ENCODE measurements at places on chromosomes 7 and 10.

DNA sequence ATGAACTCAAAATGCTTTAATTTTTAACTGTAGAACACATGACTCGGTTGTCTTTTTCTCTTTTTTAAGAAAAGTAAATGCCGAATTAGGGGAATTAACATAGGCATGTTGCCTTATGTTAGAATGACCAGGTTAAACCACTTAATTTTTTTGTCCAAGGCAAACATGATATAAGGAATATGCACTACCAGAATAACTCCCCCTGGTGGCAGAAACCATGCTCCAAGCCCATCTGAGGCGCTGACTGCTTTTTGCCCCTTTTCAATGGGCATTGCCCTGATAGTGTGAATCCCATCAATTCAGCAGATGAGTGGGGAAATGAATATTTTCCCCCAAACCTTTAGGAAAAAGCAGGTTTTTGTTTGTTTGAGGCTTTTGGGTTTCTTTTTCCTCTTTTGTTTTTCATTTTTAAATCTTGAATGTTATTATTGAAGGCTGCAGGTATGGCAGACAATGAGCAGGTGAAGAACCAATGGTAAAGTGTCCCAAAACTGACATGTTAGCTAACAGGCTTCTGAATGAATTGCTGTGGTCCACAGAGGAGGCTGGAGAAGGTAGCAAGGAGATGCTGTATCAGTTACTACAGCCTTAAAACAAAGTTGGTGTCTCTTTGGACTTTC, 284.3 kb downstream of the SORCS3 start:
- DNase-seq: no peak

DNA sequence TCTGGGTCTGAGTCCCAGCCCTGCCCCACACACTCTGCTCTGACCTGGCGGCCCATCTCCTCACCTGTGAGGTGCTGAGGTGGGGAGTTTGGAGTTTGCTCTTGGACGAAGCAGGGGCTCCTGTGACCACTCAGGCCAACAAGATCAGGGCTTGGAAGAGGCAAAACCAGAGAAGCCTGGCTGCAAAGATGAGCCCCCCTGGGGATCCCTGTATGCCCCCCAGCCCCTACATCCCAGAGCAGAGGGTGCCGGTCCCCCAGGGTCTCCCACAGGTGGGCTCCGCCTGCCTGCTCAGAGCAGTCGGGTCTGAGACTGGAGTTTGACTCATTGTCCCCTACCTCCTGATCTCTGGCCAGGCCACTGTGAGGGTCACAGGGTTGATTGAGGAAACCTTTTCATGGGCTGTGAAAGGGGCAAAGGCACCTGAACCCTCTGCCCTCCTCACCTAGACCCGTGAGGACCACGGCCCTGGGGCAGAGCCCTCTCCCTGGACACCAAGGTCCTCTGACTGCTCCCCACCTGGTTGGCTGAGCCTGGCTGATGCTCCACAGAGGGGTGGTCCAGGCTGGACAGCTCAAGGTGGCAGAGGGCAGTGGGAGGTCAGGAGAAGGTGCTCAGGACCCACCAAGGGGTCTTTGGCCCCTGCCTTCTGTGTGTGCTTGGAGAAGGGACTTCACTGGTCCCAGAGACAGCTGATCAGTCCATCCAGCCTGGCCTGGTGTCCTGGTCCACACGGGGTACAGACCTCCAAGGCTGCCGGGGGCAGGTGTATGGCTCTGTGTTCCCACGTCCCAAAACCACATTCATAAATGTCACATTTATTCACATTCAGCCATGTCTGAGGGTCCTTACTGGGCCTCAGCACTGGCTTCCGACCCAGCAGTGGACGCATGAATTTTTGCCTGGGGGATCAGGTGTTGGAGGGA, 9.1 kb upstream of the SCART1 start:
- DNase-seq: no peak

DNA sequence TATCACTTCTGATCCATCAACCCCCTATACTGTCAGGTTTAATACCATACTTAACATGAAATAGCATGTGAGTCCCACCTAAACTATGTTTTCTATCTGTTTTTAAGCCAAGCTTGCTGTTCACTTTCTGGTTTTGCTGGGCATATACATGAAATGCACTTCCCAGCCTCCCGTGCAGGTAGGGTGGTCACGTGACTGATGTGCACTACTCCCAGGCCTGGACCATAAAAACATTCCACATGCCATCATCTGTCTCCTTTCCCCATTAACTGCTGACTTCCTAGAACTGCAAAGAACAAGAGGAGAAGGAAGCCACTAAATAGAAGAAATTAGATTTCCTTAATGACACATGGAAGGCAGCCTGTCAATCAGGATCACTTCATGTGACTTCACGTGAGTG, 40.1 kb upstream of the CALD1 start:
- no peak for DNase-seq

DNA sequence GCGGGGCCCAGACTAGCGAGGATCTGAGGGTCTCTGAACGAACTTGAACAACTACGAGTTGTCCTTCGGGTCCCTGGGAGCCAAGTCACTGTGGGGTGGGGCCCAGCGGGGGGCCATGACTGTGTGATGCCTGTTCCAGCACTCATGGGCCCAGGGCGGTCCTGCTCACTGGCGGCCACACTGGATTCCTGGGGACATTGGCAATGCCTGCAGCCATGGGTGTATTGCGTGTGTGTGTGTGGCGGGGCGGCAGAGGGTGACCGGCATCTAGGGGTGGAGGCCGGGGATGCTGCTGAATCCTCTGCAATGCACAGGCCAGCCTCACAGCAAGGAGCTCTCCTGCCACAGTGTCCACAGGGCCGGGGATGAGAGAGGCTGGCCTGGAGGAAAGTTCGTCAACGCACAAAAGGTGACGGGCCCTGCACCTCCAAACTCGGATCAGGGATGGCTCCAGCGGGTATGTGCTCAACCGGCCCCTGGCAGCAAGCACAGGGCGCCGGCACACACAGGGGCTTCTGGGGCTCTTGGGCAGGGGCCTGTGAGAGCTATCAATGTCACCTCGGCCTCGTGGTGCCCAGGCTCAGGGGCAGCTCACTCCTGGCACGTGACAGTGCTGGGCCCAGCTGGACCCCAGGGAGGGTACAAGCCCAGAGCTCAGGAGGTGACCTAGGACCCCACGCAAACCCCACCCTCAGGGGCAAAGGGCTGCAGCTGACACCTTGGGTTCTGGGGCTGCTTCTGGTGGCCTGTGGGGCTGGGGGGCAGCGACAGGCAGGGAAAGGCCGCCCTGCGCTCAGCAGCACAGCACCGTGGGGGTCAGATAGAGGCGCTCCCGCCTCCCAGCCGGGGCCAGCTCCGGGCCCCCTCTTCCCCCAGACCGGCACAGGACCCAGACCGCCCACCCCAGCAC, 27.9 kb downstream of the PAPOLB start:
- DNase-seq: no peak

- DNase-seq: no peak
Observed at GRCh38 chr7:79341902-79342301, 111.6 kb downstream of the MAGI2 start.

DNA sequence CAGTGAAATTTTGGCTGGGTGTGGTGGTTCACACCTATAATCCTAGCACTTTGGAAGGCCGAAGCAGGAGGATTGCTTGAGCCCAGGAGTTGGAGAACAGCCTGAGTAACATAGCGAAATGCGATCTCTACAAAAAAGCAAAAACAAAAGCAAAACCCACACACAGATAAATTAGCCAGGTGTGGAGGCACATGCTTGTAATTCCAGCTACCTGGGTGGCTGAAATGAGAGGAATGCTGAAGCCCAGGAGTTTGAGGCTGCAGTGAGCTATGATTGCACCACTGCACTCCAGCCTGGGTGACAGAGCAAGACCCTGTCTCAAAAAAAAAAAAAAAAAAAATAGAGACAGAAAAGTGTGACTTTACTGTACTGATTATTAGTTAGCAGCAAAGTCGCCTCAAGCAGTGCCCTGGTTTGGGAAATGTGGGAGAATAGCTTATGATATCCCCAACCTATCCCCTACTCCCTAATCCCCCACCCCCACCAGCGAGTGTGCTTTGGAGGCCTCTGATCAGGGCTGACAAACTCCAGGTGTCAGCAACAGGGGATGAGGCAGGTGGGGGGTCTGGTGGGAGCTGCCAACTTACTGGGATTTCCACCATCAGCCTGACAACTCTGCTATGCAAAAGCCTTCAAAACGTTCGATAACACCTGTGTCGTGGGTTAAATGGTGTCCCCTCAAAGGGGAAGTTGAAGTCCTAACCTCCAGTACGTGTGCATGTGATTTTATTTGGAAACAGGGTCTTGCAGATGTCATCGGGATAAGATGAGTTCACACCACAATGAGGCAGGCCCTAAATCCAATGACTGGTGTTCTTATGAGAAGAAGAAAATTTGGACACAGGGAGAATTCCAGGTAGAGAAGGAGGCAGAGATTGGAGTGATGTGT, 124.7 kb upstream of the SDK1 start:
- no peak for DNase-seq

GRCh38 chr7:128809363-128809762, 17.6 kb downstream of the CCDC136 start:
- DNase-seq: no peak

DNA sequence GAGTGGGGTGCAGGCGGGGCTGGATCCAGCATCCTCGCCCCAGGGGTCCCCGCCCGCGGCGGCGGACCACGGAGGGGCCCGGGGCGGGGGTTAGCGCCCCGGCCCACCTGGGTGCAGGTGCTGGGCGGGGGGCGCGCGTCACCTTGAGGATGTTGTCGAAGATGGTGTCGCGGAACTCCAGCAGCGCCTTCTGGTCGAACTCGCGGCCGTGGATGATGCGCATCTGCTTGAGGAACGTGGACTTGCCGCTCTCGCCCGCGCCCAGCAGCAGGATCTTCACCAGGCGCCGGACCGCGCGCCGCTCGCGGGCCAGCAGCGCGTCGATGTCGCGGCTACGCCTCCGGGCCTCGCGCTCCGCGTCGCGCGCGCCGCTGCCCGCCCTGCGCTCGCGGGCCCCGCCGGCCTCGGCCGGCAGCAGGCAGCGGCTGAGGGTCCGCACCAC, 376 bp downstream of the GNA12 start:
- no peak for DNase-seq

GRCh38 chr10:90751107-90751997, 106.5 kb downstream of the HTR7 start:
- no peak for DNase-seq

GRCh38 chr7:156204820-156205219, 392.6 kb upstream of the SHH start:
- no peak for DNase-seq

DNA sequence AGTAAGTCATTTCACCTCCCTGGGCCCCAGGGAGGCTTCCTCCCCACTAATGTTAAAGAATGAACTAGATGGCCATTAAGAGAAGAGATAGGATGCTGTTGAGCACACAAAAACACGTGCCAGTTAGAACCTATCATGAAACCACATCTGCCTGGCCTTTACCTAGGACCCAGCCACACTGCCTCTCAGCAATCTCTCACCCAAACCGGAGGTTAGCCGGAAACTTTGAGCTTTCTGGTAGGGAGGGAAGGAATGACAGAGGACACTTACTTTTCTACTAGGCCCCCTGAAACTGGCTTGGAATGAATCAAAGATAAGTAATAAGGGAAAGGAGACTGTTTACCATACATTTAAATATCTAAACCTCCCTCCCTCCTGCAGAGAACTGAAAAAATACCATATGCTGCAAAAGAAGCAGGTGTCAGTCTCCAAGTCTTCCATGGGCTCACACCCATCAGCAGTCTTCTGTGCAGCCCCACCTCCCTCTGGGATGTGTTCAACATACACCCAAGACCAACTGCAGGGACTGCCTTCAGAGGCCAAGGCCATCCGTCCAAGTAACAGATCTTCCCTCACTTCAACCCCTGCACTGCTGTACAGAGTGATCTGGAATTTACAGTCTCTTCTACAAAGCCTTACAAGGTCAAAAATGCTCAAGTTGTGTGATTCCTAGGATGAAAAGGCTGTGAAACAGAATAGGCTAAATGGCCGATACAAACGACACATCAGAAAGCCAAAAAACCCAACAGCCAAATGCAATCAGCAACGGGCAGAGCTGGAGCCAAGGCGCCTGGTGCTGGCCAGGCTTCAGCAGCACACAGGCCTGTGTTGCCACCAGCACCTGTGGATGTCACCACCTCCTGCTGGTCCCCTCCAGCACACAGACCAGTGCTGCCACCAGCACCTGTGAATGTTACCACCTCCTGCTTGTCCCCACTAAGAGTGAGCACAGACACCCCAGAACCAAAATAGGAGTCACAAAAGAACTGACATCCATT, 42.4 kb downstream of the SORBS1 start:
- no peak for DNase-seq

GRCh38 chr7:42283553-42283952, 46.5 kb upstream of the GLI3 start:
- DNase-seq: no peak

- DNase-seq: no peak
Observed at GRCh38 chr10:60795465-60796202, 17.4 kb downstream of the CDK1 start.

- DNase-seq: no peak
Observed at GRCh38 chr7:1912593-1913465, 242.8 kb downstream of the ELFN1 start.

DNA sequence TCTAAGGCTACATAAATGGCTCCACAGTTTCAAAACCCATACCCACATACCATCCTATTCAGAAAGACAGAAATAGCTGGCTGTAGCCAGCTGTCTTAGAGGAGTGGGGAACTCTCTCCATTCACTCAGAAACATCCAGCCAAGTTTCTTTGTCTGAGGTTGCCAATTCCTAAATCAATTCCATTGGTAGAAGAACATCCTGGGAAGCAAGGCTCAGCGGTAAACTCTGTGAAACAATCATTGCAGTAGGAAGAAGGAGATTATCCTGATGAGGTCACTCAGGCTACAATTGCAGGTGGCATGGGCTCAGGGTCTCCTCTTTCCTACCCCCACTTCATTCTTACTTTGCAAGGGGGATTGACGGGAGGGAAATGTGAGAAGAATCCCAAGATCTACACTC, 154.0 kb downstream of the ETV1 start:
- DNase-seq: no peak

Measured in NCI-H2081 treated with DMSO at 0.1 percent for 48 hours (cell line).